ENCODE measurements at places on chromosomes 3 and 15.

DNA sequence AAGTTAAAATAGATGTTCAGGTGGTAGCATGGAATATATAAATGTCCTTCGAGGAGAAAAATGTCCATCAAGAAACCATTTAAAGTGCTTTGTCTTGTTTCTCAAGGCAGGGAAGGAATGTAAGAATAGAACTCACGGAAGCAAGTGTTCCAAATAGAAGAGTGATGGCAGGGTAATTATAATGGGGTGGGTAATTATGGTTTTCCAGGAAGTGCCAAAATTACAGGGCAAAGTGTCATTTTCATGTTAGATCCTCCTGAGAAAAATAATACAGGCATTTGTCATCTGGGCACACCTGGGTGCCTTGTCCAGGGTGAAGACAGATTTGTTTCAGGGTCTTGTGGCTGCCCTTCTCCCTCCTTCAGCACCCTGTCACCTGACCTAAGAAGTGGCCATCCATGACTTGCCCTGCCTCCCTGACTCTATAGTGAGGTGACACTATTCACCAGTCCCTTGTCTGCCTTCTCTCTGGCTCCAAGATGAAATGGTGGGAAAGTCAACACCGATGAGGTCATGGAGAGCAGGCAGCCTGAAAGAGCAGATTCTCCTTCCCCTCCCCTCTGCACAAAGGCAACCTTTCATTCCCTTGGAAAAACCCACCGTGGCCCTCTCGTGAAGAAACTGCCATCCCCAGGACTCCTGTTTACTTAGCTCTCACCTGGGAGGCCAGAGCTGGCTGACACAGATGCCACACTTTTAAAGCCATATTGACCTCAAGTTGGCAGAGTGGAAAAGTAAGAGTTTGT, 45.1 kb upstream of the AMOTL2 start:
- no peak for DNase-seq

- DNase-seq, result no peak
Observed at GRCh38 chr15:73286311-73286710, 82.4 kb downstream of the HCN4 start.

- no peak for DNase-seq
Observed at GRCh38 chr15:92392462-92392861, 1.2 kb upstream of the ST8SIA2 start.

DNA sequence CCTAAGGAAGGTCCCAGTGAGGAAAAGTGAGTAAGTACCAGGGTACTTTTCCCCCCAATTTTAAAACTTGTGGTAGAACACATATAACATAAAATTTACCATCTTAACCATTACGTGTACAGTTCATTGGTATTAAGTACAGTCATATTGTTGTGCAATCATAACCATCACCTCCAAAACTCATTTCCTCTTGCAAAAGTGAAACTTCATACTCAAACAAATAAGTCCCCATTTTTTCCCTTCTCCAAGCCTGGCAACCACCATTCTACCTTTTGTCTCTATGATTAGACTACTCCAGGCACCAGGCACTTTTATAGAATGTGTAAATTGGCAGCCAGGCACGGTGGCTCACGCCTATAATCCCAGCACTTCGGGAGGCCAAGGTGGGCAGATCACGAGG, 12.2 kb downstream of the PRC1 start:
- DNase-seq, result peak; percentile 39

DNA sequence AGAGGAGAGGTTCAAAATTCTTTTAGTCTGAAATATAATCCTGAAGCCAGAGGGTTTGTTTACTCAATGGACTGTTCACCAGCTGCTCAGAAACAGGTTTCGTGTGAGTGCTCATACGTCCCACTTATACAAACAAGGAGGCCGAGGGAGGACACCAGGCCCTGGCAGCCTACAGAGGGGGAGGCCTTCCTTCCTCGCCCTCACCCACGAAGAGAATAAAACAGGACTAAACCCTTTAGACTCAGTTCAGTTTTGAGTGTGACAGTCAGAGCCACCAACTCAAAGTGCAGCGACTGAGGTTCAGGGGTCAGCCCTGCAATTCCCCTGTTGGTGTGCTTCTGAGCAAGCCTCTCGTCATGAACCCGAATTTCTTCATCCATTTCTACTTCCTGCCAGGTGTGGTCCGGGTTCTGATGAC, 17.3 kb downstream of the FAM174B start:
- no peak for DNase-seq
